ENCODE measurements at places on chromosomes 4 and X.

DNA sequence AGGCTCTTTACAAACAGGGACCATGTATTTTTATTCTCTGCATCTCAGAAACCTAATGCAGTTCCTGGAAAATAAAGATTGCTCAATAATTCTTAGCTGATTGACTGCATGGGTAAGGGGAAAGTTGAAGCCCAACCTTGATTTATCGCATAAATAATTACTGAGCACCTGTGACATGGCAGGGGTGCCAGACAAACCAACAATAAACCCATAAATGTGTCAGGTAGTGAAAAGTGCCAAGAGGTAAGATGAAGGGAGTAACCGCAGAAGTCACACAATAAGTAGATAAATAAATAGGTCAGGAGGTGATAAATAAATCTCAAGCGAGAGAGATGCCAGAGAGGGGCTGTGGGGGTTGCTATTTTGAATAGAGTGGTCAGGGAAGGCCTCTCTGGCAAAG lies 20.1 kb upstream of the AP1S2 start:
- DNase-seq, result no peak

DNA sequence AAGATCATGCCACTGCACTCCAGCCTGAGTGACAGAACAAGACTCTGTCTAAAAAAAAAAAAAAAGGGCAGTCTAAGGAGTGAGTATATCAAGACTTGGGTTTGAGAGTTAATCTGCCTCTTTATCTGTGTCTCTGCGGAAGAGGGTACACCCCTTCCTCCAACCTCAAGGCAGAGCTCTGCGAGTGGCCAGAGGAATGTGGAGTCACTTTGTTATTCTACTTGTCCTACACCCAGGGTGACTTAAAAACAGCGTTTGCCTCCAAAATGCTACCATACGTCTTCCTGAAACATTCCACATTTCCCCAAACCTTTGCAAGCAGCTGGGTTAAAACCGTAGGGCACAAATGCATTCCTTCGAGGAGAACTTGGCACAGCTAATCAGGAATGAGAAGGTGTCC lies 199.9 kb downstream of the SHOX start:
- no peak for DNase-seq

DNA sequence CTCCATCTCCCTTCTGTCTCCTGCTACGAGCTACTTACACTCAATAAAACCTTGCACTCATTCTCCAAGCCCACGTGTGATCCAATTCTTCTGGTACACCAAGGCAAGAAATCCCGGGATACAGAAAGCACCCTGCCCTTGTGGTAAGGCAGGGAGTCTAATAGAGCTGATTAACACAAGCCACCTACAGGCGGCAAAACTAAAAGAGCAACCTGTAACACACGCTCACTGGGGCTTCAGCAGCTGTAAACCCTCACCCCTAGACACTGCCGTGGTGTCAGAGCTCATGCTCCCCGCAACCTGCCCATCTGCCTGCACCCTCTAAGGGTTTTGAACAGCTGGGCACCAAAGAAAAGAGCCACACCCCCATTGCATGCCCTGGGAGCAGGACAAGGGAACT lies 755.4 kb upstream of the HTR2C start:
- no peak for DNase-seq

- DNase-seq, result no peak
Observed at GRCh38 chr4:35643661-35644060, 600.7 kb downstream of the ARAP2 start.

DNA sequence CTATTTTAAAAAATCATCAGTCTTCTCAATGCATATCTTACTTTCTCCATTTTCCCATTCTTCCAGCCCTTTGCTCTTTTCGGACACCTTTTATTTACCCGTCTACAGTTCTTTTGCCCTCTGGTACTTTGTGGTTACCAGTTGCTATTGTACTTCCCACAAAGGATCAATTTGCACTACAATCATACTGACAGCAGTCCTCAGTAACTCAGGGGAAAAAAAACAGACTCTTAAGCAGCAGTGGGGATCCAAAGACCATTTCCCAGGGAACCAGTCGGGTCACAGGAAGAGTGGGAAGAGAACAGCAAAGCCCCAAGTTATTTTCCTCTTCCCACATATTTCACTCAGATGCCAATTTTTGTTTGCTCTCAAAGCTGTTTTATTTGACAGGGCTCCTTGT lies 23.1 kb downstream of the DMD start:
- no peak for DNase-seq

DNA sequence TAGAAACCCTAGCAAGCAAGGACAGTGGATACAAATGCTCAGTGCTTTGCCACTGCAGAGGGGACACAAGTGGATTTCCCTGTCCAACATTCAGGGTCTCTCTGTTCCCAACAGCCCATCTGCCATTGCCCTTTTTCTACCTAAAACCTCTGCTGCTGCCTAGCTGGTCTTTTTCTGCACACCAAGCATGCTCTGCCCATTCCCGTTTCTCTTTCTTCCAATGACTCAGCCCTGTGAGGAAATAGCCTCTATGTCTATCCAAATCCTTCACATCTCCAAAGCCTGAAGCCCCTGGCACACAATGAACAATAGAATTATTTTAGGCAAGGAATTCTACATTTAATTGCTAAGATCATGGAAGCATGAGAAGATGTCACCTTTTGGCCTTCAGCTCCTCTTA lies 5.7 kb upstream of the AMELX start:
- DNase-seq, result no peak

DNA sequence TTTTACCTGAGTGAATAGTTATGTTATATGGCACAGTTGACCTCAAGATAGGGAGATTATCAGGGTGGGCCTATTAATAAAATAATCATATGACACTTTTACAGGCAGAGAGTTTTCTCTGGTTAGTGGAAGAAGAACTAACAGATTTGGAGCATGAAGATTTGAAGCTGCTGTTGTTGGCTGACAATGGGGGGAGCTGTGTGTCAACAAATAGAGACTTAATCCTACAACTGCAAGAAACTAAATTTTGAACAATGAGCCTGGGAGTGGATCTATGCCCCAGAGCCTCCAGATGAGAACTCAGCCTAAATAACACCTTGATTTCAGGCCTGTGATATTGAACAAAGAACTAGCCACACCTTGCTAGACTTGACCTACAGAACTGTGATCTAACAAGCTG lies 7.2 kb upstream of the CCSER1 start:
- DNase-seq, result no peak

DNA sequence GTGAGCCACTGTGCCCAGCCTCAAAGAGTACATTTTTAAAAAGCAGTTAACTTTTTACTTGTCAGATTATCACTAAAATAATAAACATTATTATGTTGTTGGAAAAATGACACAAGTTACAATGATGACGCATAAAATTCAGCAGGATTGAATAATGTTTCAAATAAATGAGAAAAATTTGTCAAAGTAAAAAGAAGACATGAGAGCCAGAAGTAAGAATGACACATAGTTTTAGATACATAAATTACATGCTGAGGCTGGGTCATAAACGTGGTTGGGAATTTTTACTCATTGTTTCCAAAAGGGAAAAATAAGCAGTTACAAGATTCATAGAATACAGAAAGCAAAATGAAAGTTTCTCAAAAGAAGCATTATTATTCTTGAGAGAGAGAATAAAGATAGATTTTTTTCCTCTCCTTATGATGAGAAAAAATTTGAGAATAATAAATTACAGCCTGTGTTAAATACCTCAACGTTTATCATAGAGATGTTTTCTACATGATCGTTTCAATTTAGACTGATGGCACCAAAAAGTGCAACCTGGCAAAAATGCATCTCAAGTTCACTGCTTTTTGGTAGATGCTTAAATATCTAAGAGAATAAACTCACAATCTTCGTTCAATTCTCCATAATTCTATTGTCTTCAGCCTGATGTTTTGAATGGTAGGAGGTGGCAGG lies 40.4 kb downstream of the GUCY1B1 start:
- no peak for DNase-seq

DNA sequence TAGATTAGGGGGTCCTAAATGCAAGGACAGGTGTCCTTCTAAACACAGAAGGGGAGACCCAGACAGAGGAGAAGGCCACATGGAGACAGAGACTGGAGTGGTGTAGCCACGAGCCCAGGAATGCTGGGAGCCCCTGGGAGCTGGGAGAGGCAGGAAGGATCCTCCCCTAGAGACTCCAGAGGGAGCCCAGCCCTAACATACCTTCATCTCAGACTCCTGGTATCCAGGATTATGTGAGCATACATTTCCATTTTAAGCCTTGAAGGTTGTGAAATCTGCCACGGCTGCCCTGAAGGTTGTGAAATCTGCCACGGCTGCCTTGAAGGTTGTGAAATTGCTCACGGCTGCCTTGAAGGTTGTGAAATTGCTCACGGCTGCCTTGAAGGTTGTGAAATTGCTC lies 148.4 kb downstream of the ASMT start:
- DNase-seq, result no peak

GRCh38 chr4:15245006-15245530 lies 182.8 kb upstream of the C1QTNF7 start:
- DNase-seq, result no peak

GRCh38 chr4:36385951-36386571 lies 104.6 kb downstream of the DTHD1 start:
- no peak for DNase-seq

DNA sequence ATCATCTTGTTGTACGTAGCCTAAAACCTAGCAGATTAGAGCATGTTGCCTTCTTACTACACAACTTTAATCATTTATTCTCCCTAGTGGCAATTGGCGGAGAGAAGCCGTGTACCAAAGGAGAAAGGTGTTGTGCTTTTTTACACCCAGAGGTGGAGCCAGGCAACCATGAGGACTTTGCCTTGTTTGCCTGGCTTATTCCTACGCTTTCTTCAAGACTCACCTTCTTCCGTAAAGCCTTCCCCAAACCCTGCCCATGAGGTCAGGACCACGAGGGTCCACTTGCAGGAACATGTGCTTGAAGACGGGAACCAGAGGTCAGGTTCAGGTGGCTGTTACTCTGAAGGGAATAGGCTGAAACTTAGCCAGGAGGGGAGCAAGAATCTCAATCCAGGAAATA lies 290.5 kb downstream of the RAB28 start:
- DNase-seq, result no peak

DNA sequence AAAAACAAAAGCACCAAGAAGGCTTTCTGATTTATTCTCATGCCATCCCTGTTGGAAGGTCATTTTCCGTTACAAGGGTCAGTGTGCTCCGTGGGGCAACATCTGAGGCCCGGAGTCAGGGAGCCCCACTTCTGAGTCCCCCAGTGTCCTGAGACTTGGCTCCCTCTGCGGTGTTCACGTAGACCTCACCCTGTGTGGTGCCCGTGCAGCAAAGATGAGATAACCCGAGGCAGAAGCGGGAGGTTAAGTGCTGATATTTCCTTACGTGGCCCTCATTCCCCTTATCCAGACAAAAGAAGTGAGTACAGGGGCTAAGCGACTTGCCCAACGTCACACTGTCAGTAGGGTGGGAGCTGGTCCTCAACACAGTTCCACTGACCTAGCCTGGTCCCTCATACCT lies 3.5 kb downstream of the JAKMIP1 start:
- no peak for DNase-seq

GRCh38 chr4:161816958-161817357 lies 346.8 kb downstream of the FSTL5 start:
- DNase-seq, result no peak

DNA sequence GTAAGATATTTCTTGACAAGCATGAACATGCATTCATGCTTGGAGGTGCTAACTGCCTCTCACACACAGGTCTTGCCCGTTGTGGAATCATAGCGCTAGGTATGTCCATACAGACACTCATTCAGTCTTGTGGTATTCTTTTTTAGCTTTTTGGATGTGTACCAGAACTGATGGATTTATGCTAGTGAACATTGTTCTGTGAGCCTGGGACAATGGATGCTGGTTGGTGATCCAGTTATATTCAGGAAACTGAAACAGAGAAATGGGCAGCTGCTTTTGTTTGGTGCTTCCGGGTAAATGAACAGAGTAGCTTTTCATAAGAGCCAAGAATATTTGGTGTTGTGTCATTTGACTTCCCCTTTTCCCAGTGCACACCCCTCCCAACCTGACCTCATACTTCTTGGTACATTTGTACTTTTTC lies 78.9 kb upstream of the SLC4A4 start:
- DNase-seq, result no peak

DNA sequence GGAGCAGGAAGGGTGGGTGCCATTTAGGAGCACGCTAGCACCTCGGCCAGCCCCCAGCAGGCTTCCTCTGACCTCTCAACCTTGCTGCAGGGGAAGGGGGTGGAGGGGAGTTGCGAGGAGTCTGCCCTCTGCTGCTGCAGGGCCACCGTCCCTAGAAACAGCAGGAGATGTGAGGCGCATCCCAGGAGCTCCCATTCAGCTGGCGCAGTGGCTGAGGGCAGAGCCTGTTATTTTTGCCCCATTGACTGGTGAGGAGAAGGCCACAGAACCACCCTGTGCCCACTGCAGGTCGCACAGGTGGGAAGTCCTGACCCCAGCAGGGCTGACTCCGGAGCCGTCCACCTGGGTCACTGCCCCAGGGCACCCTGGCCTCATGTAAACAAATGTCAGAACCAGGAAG lies 8.0 kb downstream of the PDE6B start:
- DNase-seq, result no peak

GRCh38 chrX:146351620-146352019 lies 458.0 kb upstream of the CXorf51B start:
- DNase-seq, result no peak

DNA sequence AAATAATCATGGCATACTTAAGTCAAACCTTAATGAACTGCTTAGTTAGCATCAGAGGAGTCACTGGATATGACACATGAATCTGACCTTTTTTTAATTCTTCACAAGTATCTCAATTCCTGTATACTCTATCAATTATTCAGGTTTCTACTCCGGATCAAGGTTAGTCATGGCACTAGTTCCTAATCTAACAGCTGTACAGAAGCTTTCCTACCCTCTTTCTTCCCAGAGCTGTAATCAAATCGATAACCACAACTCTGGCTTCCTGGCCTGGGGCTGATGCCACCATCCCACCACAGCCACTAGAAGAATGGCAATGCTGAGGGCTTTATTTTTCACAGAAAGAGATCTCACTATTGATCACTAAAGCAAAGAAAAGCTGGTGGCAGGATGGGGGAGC lies 718.5 kb downstream of the SMARCA1 start:
- DNase-seq, result no peak

DNA sequence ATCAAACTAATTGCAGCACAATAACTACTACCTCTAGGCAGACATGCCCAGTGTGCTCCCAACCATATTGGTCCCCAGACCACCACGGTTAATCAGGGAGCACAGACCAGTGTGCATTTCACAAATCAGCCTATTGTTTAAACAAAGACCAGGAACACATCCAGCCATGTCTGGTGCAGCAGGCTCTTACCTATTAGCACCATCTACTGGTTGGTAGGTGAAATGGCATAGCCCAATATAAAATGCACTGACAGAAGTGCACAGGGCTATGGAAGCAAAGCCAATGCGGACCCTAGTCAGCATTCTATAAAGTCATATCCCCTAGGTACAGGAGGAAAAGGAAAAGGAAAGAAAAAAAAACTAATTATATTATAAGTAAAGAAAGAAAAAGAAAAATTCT lies 15.5 kb upstream of the CYLC1 start:
- DNase-seq, result no peak

- DNase-seq, result no peak
Observed at GRCh38 chr4:169151671-169152070, 119.1 kb downstream of the SH3RF1 start.

DNA sequence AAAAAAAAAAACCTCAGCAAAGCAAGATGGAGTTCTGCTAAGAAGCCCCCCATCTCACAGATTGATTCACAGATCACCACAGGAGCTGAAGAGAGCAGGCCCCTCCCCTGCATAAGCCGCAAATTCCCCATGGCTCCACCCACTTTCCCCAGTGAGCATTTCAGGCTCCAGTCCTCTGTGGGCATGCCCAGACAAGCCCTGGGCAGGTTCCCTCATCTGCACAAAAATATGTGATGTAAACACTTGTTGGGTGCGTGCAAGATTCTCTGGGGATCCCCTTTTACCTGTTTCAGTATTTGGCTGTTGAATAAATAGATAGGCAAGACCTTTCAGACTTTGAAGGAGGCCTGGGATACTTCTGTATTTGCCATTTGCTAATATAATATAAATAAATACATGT lies 514.3 kb downstream of the PCDH7 start:
- no peak for DNase-seq
